Naive thymus-derived CD4-positive, alpha-beta T cell (primary cell): ENCODE measurements at places on chromosomes 2 and 18. TPM values are rescaled to one million over a fixed set of nuclear protein-coding genes. Genes with fewer than 3 reads are reported as not detected.

Gene TACR1
- not detected for polyA plus RNA-seq

Gene NCK2
- polyA plus RNA-seq = 30.8 TPM

Gene DYNAP
- not detected for polyA plus RNA-seq

Gene FAM228A
- not detected for polyA plus RNA-seq

Gene ALPI
- polyA plus RNA-seq = not detected

Gene GCKR
- polyA plus RNA-seq = not detected

Gene CKAP2L
- polyA plus RNA-seq = not detected

Gene RNF125
- polyA plus RNA-seq = 20.9 TPM

Gene RRM2
- polyA plus RNA-seq = not detected

Gene RPL37A
- 4,840 TPM for polyA plus RNA-seq

Gene STPG4
- not detected for polyA plus RNA-seq

Gene FZD7
- polyA plus RNA-seq = 0.17 TPM

Gene HAAO
- 0.33 TPM for polyA plus RNA-seq
